ENCODE measurements at places on chromosomes 7 and 10. TPM values are rescaled to one million over a fixed set of nuclear protein-coding genes. Genes with fewer than 3 reads are reported as not detected.

Gene MLXIPL
- polyA plus RNA-seq, result 3.4 TPM

Gene GDI2
- polyA plus RNA-seq, result 162 TPM

Gene FAM131B
- 0.29 TPM for polyA plus RNA-seq

Gene SCRN1
- polyA plus RNA-seq, result 11.9 TPM

Gene CPN1
- polyA plus RNA-seq, result not detected

Gene RPS24
- 8,225 TPM for polyA plus RNA-seq

Gene CTAGE15
- 0.04 TPM for polyA plus RNA-seq

Gene CACNA2D1
- polyA plus RNA-seq, result 1.5 TPM

Gene C10orf105
- polyA plus RNA-seq, result 0.20 TPM

Gene FOXI2
- polyA plus RNA-seq, result 0.08 TPM

Gene C10orf62
- polyA plus RNA-seq, result not detected

Gene VIPR2
- 0.02 TPM for polyA plus RNA-seq

Gene SVOPL
- 0.39 TPM for polyA plus RNA-seq

Gene GPR37
- 0.08 TPM for polyA plus RNA-seq

Gene ZNF853
- 1.4 TPM for polyA plus RNA-seq

Gene FAM241B
- 8.0 TPM for polyA plus RNA-seq

Gene SLK
- 13.3 TPM for polyA plus RNA-seq

Gene SAP25
- polyA plus RNA-seq, result 3.7 TPM

Gene ANXA8L1
- 22.0 TPM for polyA plus RNA-seq

Gene GNAI1
- polyA plus RNA-seq, result 11.9 TPM

Gene SLC26A3
- polyA plus RNA-seq, result not detected

Gene EEPD1
- 7.5 TPM for polyA plus RNA-seq

Gene SUGCT
- 0.23 TPM for polyA plus RNA-seq

Gene COPS6
- 108 TPM for polyA plus RNA-seq

Gene NXPH1
- not detected for polyA plus RNA-seq

Gene CALY
- not detected for polyA plus RNA-seq

Gene AEBP1
- polyA plus RNA-seq, result 68.3 TPM

Gene PDE1C
- polyA plus RNA-seq, result 2.0 TPM

Gene CCDC172
- polyA plus RNA-seq, result not detected

Gene EIF3B
- polyA plus RNA-seq, result 82.5 TPM

Gene PPP1R3C
- 5.6 TPM for polyA plus RNA-seq

Gene WIPF3
- 0.23 TPM for polyA plus RNA-seq

Gene SPDYE17
- polyA plus RNA-seq, result not detected

Gene ZNF117
- 12.2 TPM for polyA plus RNA-seq

Gene ECHDC3
- polyA plus RNA-seq, result 14.2 TPM

Gene ZNF804B
- polyA plus RNA-seq, result not detected

Gene OSBPL3
- 9.3 TPM for polyA plus RNA-seq

Gene SEMA3A
- 1.5 TPM for polyA plus RNA-seq

Gene TAS2R4
- 0.06 TPM for polyA plus RNA-seq

Gene ZNF316
- polyA plus RNA-seq, result 23.3 TPM

Gene OGA
- polyA plus RNA-seq, result 50.1 TPM

Gene AGAP5
- polyA plus RNA-seq, result 3.2 TPM

Gene MDFIC
- 13.7 TPM for polyA plus RNA-seq

Gene PFKP
- polyA plus RNA-seq, result 15.1 TPM

Gene GLI3
- polyA plus RNA-seq, result 2.2 TPM

Gene SEPTIN7
- polyA plus RNA-seq, result 133 TPM

Gene POP7
- polyA plus RNA-seq, result 50.6 TPM

Gene AUTS2
- polyA plus RNA-seq, result 15.4 TPM

Gene UCMA
- polyA plus RNA-seq, result not detected

Gene NUDT13
- 4.2 TPM for polyA plus RNA-seq

Gene NUPR2
- 1.6 TPM for polyA plus RNA-seq

Gene PGAM2
- 0.83 TPM for polyA plus RNA-seq

Gene CPA1
- polyA plus RNA-seq, result 0.31 TPM

Gene PNLIPRP1
- not detected for polyA plus RNA-seq

Gene SYT15B
- 10.2 TPM for polyA plus RNA-seq

Gene MMD2
- polyA plus RNA-seq, result not detected

Gene FBXL13
- polyA plus RNA-seq, result 1.4 TPM

Gene IFIT1
- polyA plus RNA-seq, result 13.1 TPM

Data from lung (tissue), 17 donors.